ENCODE measurements at places on chromosomes 12 and 14. TPM values are rescaled to one million over a fixed set of nuclear protein-coding genes. Genes with fewer than 3 reads are reported as not detected.

GRCh38 chr12:79317179-79317847 lies 373.5 kb downstream of the PAWR start:
- DNase-seq = no peak

GRCh38 chr12:15209782-15210181 lies 11.4 kb downstream of the RERG start:
- DNase-seq = no peak

Gene SLC6A13
- 0.69 TPM for total RNA-seq

DNA sequence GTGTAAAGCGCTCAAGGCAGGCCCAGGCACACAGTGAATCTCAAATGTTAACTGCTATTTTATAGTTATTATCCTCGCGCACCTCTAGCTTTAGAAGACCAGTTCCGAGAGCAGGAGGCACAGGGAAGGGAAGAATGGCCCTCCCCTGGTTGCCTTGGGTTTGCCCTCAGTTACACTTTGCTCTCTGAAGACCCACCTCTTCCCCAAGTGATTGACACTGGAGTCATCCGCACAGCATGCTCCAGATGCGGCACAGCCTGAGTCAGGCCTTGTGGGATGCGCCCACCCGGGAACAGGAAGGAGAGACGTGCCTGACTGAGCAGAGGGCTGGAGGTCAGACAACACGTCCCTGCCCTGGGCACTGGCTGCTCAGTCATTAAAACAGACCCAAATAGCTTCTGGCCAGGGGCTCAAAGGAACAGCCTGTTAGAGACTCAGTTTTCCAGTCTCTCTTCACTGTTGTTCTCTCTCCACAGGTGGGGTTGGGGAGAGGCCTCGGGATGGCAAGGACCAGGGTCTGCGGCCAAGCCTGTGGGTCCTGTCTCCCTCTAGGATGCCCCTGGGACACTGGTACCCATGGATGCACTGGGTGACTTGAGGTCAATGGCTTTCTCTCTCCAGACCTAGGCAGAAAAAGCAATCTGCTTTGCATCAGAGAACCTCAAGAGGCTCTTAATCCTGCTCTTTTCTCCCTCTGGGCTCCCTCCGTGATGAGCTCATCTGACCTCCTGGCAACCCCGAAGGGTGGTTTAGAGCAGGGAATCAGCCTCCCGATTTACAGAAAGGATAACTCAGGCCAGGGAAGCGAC lies 13.6 kb upstream of the MLXIP start:
- no peak for DNase-seq

GRCh38 chr14:38208618-38209562 lies 1.2 kb downstream of the SSTR1 start:
- DNase-seq = peak; percentile 43

Gene NDUFB1
- 138 TPM for total RNA-seq

DNA sequence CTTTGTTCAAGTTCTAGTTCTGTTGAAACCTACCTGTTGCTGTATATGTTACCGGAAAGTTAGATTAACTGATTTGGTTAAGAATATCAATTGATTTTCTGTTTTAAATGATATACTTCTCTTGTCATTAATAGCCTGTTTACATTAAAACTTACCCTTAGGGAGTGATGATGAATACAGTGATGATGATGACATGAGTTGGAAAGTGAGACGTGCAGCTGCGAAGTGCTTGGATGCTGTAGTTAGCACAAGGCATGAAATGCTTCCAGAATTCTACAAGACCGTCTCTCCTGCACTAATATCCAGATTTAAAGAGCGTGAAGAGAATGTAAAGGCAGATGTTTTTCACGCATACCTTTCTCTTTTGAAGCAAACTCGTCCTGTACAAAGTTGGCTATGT lies 33.0 kb downstream of the CAND1 start:
- DNase-seq = no peak

- no peak for DNase-seq
These were observed 16.4 kb upstream of the TC2N start for GRCh38 chr14:91883753-91884152.

- no peak for DNase-seq
These were observed 1.1 kb downstream of the SMIM10L1 start for GRCh38 chr12:11171969-11172675.

- no peak for DNase-seq
These were observed 49.3 kb downstream of the TRPV4 start for GRCh38 chr12:109783965-109784244.

Gene NABP2
- 47.1 TPM for total RNA-seq

GRCh38 chr12:94922561-94922960 lies 80.9 kb downstream of the NDUFA12 start:
- no peak for DNase-seq
